ENCODE measurements at places on chromosomes 5 and 9.

DNA sequence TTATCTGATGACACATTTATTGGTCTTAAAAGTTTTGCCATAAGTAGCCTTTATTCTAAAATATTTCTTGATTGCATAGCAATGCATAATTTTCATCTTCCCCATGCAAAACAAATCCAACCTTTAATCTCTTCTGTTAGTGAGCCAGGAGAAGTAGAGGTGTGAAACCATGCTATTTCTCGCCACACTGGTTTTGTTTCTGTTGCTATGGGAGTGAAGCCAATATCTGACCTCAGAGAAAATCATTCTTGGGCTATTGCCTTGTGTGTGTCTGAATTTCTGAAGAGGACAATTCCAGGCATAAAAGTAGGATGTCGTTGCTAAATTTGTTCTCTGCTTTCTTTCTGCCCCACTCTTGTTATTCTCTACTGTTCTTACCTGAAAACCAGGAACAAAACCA is 183.6 kb downstream of the PTTG1 start:
- no peak for DNase-seq

- DNase-seq = peak; percentile 71
Observed at GRCh38 chr9:130837002-130837511, 2.0 kb downstream of the ABL1 start.

DNA sequence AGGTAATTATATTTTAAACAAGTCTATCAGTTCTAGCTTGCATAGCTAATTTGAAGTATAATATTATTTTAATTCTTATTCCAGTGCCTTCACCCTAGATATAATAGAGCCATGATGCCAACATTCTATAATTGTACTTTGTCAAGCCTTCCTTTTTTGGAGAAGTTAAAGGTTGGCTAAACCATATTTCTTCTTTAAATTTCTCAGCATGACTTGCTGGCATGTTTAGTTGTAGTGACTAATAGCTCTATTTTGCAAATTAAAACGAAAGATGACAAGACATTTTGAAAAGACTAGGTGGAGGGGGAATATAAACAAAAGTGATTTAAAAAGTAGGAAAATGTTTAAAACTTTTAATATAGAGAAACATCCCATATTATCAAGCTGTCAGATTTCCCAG is 400.7 kb downstream of the PSAT1 start:
- peak; percentile 38 for DNase-seq

DNA sequence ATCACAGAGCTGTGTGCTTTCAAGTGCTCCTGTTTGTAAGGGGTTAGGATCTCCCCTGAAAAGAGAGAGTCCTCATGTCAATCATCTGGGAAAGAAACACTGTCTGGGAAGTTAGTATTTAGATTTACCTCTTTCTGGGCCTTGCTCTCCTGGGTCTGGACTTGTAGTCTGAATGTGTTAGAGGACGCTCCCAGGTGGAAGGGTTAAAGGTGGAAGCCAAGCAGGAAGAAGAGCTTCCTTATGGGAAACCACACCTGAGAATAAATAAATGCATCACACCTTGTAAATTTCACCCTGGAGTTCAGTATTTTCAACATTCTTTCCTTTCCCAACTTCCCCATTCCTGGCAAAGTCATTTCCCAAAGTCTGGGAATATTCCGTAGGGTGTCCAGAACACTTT is 1.3 kb downstream of the PLGRKT start:
- DNase-seq = no peak

DNA sequence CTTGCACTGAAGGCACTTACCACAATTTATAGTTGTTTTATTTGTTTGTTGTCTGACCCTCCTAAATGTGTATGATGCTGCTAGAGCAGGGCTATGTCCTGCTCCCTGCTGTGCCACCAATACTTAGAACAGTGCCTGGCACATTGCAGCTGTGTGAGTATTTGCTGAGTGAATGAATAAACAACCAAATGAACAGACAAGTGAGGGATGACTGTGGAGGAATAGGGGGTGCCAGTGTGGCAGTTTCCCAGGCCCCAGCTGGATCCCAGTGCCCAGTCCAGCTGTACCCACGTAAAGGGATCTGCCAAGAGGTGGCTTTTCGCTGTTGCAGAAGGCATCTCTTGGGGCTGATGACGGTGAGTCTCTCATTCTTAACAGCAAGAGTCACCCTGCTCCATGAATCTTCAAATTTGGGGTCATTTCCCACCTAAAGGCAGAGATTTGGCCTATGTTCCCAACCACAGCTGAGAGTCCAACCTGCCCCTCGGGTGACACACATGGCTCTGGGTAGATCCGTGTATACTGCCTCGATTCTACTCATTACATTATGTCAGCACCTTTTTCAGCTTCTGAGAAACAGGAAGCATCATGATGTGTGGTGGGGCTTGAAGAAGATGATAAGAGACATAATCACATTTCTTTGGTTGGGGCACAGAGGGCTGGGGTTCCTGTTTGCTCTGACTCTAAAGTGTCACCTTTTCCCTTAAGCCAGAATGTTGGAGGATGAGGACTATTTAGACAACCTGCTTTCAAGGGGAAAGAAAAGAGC is 14.3 kb downstream of the IL5 start:
- no peak for DNase-seq

DNA sequence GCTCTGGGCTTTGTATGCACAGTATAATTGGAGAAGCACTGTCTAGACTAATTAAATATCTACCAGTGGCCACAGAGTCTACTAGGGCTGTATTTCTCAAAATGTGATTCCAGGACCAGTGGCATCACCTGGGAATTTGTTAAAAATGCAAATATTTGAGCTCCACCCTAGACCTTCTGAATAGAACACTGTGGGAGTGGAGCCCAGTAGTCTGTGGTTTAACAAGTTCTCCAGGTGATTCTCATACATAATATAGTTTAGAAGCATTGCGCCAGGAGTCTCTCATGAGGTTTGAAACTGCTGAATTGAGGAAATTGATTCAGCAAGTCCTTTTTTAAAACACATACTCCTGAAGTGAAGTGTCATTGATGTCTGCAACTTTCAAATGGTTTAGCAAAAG is 74.7 kb downstream of the FCHO2 start:
- no peak for DNase-seq

GRCh38 chr9:109901201-109901600 is 121.2 kb downstream of the PALM2AKAP2 start:
- peak; percentile 57 for DNase-seq

GRCh38 chr9:85038824-85039608 is 369.5 kb downstream of the NTRK2 start:
- DNase-seq = peak; percentile 8

DNA sequence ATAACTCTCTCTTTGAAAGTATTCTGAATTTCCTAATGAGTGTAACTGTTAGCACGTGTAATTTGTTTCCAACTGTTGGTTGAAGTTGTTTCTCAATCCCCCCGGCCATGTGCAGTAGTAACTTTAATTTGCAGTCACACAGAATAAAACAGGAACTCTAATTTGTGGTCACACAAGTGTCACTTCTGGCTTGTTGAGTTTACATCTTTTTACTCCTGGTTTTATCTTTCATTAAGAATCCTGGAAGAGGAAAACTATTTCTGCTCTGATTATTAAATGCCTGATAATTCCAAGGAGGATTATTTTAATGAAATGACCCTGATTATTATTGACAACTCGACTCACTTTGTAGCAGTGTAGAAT is 1.2 kb downstream of the SCAMP1 start:
- DNase-seq = no peak

- no peak for DNase-seq
Observed at GRCh38 chr5:135596788-135597187, 18.0 kb upstream of the CXCL14 start.

DNA sequence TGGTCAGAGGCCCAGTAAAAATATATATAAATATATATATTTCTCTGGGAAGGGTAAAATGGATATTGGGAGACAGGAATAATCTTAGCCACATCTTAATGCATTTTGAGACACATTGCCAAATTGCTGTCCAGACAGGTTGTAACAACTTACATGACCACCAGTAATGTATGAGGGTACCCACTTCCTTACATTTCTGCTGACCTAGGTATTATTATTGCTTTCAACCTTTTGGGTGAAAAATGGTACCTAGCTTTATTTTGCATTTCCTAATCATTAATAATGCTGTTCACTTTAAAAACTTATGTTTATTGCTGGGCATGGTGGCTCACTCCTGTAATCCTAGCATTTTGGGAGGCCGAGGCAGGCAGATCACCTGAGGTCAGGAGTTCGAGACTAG is 61.5 kb downstream of the MEGF10 start:
- no peak for DNase-seq

- no peak for DNase-seq
Observed at GRCh38 chr9:5841771-5842573, 9.1 kb upstream of the ERMP1 start.

DNA sequence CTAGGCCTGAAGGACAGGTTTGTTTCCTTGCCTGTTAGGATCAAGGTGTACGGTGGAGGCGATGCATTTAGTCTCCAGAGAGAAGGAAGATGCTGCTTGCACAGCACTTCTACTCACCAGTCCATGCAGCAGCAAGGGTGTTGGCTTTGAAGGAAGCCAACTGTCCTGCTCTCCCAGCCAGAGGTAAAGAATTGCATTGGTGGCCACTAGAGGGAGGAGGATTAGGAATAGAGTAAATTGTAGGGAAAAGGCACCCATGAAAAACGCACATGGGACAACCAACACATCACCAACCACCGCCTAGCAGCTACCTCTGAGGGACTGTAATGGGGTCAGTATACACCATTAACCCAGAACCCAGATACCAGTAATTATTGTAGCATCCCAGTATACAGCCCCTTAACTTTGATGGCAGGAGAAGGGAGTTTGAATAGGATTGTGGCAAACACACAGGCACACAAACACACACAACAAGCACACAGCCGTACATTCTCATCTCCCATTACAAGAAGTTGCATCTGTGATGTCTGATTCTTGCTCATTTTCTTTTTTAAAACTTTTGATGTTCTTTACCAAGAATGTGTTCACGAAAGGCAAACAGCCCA is 267.7 kb downstream of the ADAMTS6 start:
- peak; percentile 41 for DNase-seq

DNA sequence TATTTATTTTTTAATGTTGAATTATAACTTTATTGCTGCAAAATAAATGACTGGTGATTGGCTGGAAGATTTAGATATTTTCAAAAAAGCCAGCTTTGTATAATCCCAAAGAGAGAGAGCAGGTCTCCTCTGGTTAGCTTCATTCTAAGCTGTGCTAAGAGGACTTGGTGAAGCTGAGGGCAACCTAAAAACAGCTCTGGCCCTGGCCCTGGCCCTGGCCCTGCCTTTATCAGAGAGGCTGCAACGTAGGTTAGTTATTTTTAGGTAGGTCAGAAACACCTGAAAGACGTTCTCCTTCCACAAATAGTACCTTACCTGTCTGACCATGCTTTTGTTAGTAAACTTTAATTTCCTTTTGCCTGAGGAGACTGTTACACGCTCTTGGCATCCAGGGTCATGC is 58.7 kb downstream of the KLF9 start:
- no peak for DNase-seq

- peak; percentile 76 for DNase-seq
Observed at GRCh38 chr5:43041110-43041668, 1.1 kb upstream of the ANXA2R start.

- peak; percentile 22 for DNase-seq
Observed at GRCh38 chr9:136220017-136220729, 15.2 kb upstream of the LHX3 start.

DNA sequence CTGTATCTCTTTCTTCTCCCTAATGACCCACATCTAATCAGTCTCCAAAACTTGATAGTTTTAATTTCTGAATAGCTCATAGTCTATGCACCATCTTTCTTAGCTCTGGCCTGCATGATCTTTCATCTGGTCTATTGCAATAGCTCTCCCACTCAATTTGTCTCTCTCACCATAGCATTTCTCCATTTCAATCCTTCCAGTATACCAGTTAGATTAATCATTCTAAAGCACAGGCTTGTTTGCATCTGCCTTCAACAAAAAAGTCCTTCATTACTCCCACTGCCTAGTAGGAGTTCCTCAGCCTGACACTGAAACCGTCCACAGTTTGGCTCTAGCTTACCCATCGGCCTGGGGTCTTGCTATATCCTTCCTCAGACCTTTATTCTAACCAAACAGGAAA is 344.9 kb downstream of the ENC1 start:
- DNase-seq = no peak

DNA sequence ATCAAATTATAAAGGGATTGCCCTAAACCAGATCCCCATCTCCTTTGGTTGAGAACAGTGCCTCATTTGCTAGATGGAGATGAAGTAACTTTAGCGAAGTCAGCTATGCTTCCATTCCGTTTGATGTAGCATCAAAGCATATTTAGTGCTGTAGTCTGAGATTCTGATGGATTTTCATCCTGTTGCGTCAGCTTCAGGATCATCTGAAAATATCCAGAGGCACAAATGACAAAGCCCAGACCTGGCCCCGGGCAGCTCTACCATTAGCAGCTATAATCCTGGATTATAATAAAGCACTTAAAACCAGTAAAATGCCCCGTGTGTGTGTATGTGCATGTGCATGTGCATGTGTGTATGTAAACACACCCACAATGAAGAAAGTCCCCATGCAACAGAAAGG is 44.7 kb downstream of the ERAP1 start:
- DNase-seq = peak; percentile 33

DNA sequence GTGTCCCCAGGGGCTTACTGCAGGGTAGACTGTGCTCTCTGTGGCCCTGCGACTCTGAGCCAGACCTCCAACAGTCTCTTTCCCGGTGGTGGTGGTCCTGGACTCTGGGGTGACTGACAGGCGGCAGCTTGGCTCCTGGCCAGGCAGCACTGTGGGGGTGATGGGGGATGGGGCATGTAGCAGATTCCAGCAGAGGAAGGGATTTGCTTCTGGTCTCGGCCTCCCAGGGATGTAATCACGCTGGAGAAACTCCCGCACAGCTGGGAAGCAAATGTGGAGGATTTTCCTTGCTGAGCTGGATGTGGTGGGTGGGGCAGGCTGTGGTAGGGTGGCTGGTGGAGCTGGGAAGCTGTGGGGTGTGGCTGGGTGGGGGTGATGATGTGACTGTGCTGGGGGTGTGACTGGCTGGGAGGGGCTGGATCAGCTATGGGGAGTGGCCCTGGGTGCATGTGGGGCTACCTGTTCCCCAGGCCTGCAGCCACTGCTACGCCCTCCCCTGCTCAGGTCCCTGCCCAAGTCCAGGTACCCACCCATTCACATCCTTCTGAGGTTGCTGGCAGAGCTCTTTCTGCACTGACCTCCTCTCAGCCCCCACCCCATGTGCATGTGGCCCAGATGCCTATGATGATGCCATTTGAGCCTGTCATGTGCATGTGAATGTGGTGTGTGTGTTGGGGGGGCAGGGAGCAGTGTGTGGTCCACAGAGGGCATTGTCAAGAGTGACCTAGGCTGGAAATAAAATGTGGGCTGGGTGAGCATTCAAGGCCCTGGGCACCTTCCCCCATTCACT is 3.8 kb downstream of the NDST1 start:
- DNase-seq = peak; percentile 95

DNA sequence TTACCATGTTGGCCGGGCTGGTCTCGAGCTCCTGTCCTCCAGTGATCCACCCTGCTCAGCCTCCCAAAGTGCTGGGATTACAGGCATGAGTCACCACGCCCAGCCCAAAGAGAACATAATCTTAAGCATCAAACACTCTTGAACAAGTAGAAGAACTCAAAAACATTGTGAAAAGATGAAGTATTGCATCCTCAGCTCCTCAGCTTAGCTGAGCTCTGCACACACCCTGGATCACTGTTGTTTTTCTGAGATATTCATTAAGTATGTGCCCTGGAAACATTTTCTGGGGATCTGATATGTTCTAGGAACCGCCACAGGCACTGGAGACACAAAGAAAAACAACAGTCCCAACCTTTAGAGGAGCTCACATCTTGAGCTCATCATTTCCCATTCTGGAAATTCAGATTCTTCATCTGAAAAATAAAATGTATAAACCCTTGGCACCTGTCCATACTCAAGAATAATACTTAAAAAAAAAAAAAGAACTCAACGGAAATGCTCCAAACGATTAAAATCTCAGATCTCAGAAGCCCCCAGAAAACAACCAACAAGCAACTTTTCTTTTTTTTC is 62.2 kb upstream of the ZNF462 start:
- DNase-seq = peak; percentile 76
